A549 treated with Hydrocortisone at 1 μM for 4 hours (cell line): ENCODE measurements at places on chromosomes 13 and 19. TPM values are rescaled to one million over a fixed set of nuclear protein-coding genes. Genes with fewer than 3 reads are reported as not detected.

The SLC10A2 gene
- total RNA-seq: not detected in 5 replicates

The KASH5 gene
- total RNA-seq: 0.12 TPM in 1 of 5 replicates, not detected in the others

The RUBCNL gene
- 0.08 to 0.21 TPM (median 0.16 TPM) in 5 replicates for total RNA-seq

The USHBP1 gene
- total RNA-seq: 0.02 TPM in 1 of 5 replicates, not detected in the others

The PSG7 gene
- total RNA-seq: 0.10 TPM in 1 of 5 replicates, not detected in the others

The TMC4 gene
- total RNA-seq: 0.73 to 1.5 TPM (median 1.1 TPM) in 5 replicates

The TMEM145 gene
- 3.2 to 4.0 TPM (median 3.9 TPM) in 5 replicates for total RNA-seq

The LENG9 gene
- 4.7 to 7.9 TPM (median 6.6 TPM) in 5 replicates for total RNA-seq

The CYP4F12 gene
- total RNA-seq: 1.8 to 2.4 TPM (median 2.4 TPM) in 5 replicates

The LRP3 gene
- 34.3 to 52.9 TPM (median 50.7 TPM) in 5 replicates for total RNA-seq

The MUC16 gene
- 0.02 to 0.06 TPM (median 0.03 TPM) in 5 replicates for total RNA-seq

The GNG8 gene
- not detected in 5 replicates for total RNA-seq

The ICAM1 gene
- total RNA-seq: 2.5 to 4.4 TPM (median 4.3 TPM) in 5 replicates

The CPAMD8 gene
- 0.05 to 0.18 TPM (median 0.07 TPM) in 4 of 5 replicates, not detected in the other for total RNA-seq

The ZNF208 gene
- total RNA-seq: not detected in 5 replicates

The PRODH2 gene
- total RNA-seq: 0.15 to 0.36 TPM (median 0.25 TPM) in 5 replicates

The ZNF317 gene
- total RNA-seq: 15.4 to 19.9 TPM (median 18.6 TPM) in 5 replicates

The GTF2F2 gene
- 18.5 to 20.5 TPM (median 20.1 TPM) in 5 replicates for total RNA-seq

The CERS1 gene
- total RNA-seq: 3.4 to 5.6 TPM (median 5.0 TPM) in 5 replicates

The SMIM24 gene
- 0.80 to 1.4 TPM (median 0.90 TPM) in 5 replicates for total RNA-seq

The ZNF223 gene
- 2.3 to 5.1 TPM (median 2.9 TPM) in 5 replicates for total RNA-seq

The CRX gene
- not detected in 5 replicates for total RNA-seq

The BCL3 gene
- total RNA-seq: 36.7 to 63.9 TPM (median 55.2 TPM) in 5 replicates

The ZNF627 gene
- total RNA-seq: 2.7 to 5.3 TPM (median 3.5 TPM) in 5 replicates

The EFNB2 gene
- 3.9 to 5.7 TPM (median 4.9 TPM) in 5 replicates for total RNA-seq

The RNF6 gene
- 21.9 to 35.4 TPM (median 25.1 TPM) in 5 replicates for total RNA-seq

The ATP4A gene
- 0.07 to 0.09 TPM in 2 of 5 replicates, not detected in the others for total RNA-seq

The PINLYP gene
- total RNA-seq: 0.09 to 0.67 TPM (median 0.19 TPM) in 4 of 5 replicates, not detected in the other

The ADGRE2 gene
- 0.62 to 1.3 TPM (median 0.97 TPM) in 5 replicates for total RNA-seq

The ZNF611 gene
- total RNA-seq: 2.3 to 4.1 TPM (median 3.1 TPM) in 5 replicates
